ENCODE measurements at places on chromosomes 5 and 9. TPM values are rescaled to one million over a fixed set of nuclear protein-coding genes. Genes with fewer than 3 reads are reported as not detected.

PCDHGB5 gene
- total RNA-seq: 1.8 TPM

HNRNPA0 gene
- total RNA-seq: 44.4 TPM

TICAM2 gene
- total RNA-seq: 6.2 TPM

BARHL1 gene
- not detected for total RNA-seq

ANKRD20A1 gene
- total RNA-seq: 0.33 TPM

UIMC1 gene
- 54.9 TPM for total RNA-seq

- DNase-seq: no peak
These were observed 36.4 kb upstream of the TBC1D2 start for GRCh38 chr9:98291820-98292219.

- no peak for DNase-seq
These were observed 43.0 kb upstream of the SHB start for GRCh38 chr9:38112049-38112448.

DNA sequence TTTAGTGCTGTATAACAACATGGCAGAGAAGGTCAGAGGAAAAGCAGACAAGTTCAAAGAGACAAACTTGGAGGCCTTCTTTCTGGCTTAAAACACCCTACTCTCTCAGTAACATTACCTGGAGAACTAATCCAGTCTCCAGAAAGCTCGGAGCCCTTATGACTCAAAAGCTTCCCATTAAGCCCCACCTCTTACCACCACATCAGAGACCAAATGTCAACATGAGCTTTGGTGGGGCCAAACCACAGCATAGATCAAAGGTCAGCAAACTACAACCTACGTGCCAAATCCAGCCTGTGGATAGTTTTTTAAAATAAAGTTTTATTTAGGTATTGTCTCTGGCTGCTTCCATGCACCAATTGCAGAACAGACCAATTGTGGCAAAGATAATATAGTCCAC lies 589.9 kb downstream of the DNAH5 start:
- no peak for DNase-seq

GRCh38 chr5:329121-329735 lies 7.7 kb downstream of the AHRR start:
- DNase-seq: no peak

DNA sequence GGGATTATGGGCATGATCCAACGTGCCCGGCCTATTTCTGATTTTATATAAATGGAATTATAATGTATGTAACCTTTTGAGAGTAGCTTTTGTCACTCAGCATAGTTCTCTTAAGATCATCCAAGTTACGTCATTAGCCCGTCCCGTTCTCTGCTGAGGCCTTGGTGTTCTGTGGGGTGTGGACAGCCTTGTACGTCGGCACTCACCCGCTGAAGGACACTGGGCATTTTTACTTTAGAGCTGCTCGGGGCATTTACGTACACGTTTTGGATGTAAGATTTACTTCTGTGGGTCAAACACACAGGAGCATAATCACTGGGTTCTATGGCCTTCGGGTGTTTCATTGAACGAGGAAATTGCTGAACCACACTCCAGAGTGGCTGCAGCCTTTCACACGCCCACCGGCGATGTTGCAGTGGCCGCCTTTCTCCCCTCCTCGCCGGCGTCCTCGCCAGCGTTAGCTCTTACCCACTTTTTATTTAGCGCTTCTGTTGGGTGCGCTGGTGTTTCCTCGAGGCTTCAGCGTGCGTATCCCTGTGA lies 101.8 kb downstream of the EHMT1 start:
- DNase-seq: no peak

DNA sequence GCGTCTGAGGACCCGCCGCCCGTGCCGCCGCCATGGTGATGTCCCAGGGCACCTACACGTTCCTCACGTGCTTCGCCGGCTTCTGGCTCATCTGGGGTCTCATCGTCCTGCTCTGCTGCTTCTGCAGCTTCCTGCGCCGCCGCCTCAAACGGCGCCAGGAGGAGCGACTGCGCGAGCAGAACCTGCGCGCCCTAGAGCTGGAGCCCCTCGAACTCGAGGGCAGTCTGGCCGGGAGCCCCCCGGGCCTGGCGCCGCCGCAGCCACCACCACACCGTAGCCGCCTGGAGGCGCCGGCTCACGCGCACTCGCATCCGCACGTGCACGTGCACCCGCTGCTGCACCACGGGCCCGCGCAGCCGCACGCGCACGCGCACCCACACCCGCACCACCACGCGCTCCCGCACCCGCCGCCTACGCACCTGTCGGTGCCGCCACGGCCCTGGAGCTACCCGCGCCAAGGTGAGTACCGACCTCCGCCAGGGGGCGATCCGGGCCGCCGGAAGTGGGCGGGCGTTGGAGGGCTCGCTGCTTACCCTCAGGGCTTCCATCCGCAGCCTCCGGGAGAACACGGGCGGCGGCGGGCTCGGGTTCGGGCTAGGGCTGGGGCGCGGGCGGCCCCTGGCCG lies 8.5 kb downstream of the PRR7 start:
- no peak for DNase-seq

GRCh38 chr5:137629646-137630045 lies 106.2 kb downstream of the KLHL3 start:
- peak; percentile 8 for DNase-seq

- DNase-seq: no peak
These were observed 465.3 kb upstream of the CLINT1 start for GRCh38 chr5:158324236-158324635.

DNA sequence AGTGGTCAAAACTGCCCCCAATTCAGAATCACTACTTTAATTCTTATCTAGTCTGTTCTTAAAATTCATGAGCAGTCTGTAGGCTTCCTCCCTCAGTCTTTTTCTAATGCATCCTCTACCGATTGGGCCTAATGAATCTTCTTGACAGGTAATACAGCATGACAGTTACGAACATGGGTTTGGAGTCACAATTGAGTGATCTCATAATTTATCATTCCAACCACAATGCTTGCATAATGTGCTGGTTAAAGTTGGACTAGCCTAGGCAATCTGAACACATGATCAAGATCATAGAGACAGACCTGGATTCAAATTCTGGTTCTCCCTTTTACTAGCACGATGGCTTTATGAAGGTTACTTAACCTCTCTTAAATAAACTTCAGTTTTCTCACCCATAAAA lies 33.1 kb upstream of the SETD9 start:
- DNase-seq: no peak

- DNase-seq: no peak
These were observed 43.6 kb downstream of the GAS1 start for GRCh38 chr9:86903734-86904085.

DNA sequence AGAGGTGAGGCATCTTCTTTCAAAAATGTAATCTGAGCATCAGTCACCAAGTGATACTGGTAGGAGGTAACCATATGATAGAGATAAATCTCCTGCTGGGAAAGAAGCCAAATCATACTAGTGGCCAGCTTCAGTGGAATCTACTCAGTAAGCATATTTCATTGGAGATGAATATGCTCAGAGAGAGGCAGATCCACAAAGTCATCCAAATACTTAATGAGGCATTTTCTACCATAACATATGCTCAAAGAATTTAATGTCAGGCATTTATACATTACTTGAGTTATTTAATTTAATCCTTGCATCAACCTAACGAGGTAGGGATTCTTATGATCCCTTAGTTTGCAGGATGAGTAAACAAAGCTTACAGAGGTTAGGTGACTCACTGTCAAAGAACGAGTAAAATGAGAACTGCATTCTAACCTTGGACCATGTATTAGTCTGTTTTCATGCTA lies 50.9 kb upstream of the DMRTA1 start:
- DNase-seq: no peak

GRCh38 chr9:73773896-73774295 lies 622.2 kb downstream of the ANXA1 start:
- DNase-seq: no peak

DNA sequence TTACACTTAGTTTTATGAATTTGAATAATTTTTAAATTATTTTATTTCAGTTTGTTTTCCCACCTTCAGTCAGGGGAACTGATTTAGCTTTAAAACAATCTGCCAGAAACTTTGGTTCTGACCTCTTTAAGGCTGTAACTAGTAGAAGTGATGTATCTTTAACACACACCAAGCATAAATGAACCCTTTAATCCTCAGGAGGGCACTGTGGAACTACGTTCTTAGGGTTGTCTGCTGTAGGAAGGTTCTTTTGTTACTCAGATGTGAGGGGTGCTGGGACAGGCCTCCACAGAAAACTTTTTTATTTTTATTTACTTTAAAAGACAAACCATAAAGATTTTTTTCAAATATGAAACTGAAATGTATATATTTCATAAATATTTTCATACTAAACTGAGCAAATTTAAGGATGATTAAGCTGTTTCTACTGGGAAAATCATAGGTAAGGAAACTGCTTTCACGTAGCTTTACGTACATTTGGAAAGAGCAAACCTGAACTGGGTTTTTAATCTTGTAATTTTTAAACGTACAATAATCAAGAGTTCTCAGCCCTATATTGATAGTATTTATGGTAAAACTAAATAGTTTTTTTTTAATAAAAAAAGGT lies 5.3 kb downstream of the KLF4 start:
- peak; percentile 7 for DNase-seq

DNA sequence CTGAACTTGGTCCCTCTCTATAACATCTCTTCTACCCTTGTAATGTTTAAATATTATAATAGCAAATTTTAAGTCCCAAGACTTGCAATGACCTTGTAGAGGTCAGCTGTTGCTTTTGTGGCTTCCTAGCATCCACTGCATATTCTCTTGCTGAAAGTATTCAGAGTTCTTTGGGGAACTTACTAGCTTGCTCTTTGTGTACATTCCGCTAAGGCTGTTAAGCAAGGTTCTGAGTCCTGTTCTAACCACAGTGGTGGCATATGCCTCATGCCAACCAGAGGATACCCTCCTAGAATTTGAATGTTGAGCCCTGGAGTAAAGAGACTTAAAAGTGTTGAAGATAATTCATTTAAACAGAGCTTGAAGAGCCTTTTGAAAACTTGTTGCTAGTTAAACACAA lies 570.9 kb downstream of the TLE1 start:
- DNase-seq: no peak

- DNase-seq: peak; percentile 15
These were observed 45.1 kb downstream of the SLCO6A1 start for GRCh38 chr5:102453716-102454115.

DNA sequence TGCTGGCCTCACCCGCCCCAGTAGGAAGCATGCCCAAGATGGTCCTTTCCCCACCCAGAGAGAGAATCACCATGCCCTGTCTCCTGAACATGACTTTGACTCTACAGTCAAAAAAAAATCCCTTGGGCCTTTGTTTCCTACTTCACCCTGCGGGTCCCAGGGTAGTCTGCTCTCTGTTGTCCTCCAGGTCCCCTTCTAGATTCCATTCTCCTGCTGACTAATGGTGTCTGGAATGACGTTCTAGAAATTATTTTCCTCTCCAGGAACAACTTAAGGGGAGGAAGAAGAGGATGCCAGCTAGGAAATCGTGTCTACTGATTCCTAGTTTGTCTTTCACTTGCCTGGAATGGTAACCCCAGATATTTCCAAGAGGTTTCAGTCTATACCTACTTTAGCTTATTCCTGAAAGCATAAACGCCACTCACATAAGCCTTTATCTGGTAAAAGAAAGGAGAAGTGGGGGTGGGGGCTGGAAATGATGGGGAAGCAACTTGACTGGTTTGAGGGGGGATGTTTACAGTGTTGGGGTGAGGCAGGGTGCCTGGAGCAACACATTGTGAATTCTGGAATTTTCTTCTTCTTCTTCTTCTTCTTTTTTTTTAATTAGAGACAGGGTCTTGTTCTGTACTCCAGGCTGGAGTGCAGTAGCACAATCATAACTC lies 93.9 kb downstream of the SNX18 start:
- no peak for DNase-seq

- no peak for DNase-seq
These were observed 82.2 kb upstream of the APC start for GRCh38 chr5:112655513-112655912.

DNA sequence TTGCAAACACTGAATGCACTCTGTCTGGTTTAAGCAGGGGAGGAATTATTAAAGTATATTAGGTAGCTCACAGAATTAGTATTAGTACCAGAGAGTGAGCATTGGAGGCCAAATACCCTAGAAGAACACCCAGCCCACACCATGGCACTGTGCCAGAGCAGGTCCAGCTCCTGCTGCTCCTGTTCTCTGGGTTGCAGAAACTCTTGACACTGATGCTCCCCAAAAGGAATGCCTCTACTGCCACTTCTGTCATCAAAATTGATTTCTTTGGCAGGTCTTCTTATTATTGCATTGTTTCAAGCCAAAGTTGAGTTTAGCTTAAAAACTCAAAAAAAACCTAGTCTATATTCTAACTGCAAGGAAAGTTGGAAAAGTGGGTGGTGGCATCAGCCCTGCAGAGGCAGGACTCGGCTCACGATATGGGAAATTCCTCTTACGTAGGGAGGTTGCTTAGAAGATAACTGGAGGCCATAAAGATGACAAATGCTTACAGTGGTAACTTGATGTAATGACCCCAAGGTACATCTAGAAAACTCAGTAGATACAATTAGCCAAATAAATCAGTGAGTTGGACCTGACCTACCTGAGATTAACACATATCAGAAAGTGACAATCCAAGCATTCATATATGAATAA lies 123.4 kb downstream of the CD180 start:
- no peak for DNase-seq

DNA sequence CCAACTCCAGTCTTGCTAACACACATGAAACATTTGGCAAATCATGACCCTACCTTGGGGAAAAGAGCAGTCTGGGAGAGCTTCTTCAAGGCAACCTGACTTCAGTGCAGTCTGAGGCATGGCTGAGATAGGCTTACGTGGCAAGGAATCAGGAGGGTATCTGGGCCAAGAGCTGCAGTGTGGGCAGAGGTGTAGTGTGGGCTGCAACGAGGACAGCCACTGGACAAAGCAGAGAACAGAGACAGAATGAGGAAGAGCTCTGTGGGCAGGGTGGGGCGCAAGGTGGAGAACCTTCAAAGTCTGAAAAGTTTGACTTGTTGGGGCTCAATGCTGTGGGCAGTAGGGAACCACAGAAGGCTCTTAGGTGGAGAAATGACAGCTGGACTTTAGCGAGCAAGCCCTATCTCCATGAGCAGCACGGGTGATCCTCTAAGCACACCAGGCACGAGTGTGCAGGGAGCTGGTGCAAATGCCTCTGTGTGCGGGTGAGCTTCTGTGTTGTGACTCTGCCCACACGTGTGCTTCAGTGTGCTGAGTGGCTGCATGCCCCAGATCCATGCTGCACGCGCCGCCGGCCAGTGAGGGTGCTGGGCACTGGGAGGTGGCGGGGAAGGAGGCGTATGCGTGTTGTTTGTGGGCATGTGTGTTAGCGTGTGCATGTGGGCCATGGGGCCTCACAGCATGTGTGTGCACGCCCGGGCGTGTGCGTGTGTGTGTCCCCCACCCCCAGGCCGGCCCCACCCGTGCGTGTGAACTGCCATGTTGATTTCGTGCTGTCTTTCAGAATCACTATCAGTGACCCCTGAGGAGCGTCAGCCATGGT lies 23.3 kb downstream of the GOLGA2 start:
- DNase-seq: no peak

- no peak for DNase-seq
These were observed 84.1 kb downstream of the MAMDC2 start for GRCh38 chr9:70127540-70128416.

- DNase-seq: no peak
These were observed 12.2 kb upstream of the SLC25A48 start for GRCh38 chr5:135822286-135822685.

GRCh38 chr5:58099257-58099656 lies 360.6 kb downstream of the PLK2 start:
- no peak for DNase-seq

Measured in GM12878 (cell line).